Kidney glomerular epithelial cell (primary cell): ENCODE measurements at places on chromosomes 5 and 9.

DNA sequence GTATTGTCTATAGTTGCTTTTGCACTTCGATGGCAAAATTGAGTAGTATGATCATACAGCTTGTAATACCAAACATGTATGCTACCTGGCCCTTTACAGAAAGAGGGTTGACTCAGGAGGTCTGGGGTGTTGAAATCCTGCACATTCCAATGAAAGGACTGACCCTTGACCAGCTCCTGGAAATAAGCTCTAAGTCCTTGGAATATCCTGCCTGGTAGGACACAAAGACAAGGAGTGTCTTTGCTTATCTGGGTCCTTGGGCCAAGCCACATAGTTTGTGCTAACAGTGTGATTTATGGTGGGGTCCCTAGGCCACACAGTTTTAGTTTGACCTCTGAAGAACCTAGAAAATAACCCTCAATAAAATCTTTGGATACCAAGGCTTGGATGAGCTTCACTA lies 89.3 kb upstream of the FTMT start:
- DNase-seq = no peak

- no peak for DNase-seq
Observed at GRCh38 chr9:93365427-93366118, 85.9 kb upstream of the FAM120A start.

DNA sequence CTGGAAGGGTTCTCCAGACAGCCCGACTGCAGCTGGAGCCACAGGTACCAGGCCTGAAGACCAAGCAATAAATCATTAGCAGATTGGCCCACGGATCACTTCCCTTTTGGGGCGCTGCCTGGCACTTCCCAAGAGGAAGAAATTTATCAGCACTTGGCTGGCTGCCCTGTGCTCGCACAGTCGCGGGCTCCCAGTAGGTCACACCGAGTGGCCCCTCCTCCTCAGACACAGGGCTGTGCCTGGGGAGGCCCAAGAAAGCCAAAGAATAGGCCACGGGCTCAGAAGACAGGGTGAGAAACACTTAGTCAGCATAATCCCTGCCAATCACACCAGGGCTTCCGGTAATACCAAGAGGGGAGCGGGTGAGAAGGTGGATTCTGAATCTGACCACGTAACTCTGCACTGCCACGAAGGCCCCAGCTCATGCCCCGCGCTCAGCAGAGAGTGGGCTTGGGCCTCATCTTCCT lies 115.7 kb upstream of the MSX2 start:
- DNase-seq = no peak

DNA sequence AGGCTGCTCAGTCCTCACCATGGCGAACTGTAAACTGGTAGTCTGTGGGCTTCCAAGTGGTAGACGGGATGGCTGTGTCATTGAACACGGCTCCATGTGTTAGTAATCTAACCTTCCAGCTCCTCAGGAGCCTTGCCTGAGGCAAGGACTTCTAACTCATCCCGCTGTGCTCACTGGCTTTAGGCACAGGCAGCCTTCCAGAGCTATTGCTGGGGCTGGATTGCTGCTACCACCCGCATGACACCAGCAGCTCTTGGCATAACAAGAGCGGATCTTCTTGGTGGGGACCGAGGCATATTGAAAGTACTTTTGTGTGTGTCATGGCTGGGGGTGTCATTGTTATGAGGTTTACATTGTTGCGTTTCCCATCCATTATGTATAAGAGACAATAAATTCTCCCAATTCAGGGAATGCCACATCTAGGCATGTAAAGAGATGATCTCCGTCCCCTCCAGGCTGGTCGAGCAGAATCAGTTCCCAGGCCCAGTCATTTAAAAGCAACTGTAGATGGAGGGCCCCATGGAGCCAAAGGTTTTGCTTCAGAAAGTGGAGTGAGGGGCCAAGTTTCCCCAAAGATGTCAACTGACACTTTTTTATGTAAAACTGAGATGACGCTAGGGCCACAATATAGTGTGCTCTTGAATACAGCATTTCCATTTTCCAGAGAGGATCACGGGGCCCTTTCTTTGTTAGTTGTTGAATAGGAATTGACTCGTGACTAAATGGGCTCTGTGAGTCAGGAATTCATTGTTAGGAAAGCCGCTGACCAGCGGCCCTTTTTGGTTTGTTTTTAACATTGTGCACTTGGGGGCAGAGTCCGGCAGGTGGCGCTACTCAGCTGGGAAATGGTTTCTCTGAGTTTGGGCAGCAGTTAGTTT lies 759.5 kb downstream of the TAF11L14 start:
- DNase-seq = peak; percentile 47

DNA sequence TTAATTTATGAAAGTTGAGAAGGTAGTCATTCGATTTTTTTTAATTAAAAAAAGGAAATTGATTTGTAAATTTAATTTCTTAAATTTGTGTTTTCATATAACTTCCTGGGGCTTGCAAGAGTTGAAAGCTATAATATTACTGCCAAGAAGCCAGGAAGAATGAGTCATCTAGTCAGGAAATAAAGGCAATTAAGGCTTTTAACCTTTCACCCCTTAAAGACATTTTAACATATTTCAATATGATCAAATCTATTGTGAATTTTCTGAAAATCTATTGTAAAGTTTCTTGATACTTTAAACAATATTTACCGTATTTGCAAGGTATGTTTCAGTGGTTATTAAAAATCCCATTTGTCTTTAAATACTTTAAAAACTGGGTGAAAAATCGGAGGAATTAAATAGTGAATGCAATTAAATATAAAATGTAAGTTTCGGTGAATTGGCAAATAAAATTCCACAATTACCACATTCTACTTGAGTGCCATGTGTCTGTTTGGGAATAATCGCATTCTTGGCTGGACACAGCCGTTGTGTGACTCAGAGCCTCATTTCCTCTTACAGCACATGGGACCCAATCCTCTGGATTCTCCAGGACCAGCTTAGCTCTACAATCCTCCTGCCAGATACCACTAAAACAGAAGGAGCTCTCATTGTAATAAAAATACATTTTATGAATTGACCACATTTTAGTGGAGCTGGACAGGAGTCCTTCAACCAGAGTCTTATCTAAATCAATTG lies 310.7 kb downstream of the HCN1 start:
- no peak for DNase-seq

GRCh38 chr9:119185298-119185697 lies 183.9 kb downstream of the BRINP1 start:
- DNase-seq = no peak

DNA sequence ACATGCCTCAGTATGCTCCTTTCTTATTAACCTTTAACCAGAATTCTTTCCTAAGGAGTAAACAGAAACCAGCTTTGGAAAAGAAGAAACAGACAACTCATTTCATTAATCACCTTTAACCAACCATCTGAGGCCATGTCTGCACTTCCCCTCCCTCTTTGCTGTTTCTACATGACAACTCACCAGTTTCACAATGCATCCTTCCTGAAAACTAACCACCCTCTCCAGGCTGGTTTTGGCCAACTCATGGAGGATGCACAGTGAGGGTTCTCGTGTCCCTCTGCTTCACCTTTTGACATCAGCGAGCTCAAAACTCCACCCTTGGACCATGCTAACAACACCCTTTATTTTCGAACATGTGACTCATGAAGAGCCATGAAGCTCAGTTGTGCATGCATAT lies 244.1 kb downstream of the ELAVL2 start:
- DNase-seq = peak; percentile 76

GRCh38 chr5:36162810-36163486 lies 11.0 kb downstream of the SKP2 start:
- no peak for DNase-seq

GRCh38 chr5:74164725-74165235 lies 475.7 kb downstream of the ENC1 start:
- DNase-seq = no peak

DNA sequence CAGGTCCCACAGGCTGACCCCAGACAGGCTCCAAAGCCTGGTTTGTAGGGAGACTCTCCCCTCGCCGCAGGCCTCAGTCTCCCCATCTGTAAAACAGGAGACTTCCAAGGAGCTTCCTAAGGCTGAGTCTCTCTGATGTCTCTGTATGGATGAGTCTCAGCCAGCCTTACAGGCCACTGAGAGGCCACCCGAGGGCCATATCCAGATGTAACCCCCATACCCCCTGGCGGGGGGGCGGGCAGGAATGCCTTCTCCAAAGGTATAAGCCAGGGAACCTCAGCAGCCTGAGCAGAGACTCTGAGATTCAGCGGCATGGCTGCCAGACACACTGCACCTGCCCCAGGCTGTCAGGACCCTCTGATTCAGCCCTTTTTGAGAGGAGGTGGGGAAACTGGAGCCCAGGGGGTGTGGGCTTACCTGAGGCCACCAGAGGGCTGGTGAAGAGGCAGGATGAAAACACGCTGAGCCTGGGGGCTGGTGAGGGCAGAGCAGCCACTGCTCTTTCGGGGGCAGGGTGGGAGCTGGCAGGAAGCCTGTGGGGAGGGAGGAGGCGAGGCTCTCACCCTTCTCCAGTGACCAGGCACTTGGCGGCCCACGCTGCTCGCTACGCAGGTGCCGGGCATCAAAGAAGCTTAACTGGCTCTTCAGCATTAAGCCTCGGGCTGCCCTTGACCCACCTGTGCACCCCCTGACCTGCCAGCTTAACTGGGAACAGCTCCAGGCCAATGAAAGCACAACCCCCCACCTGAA lies 5.5 kb upstream of the SUSD3 start:
- DNase-seq = no peak

DNA sequence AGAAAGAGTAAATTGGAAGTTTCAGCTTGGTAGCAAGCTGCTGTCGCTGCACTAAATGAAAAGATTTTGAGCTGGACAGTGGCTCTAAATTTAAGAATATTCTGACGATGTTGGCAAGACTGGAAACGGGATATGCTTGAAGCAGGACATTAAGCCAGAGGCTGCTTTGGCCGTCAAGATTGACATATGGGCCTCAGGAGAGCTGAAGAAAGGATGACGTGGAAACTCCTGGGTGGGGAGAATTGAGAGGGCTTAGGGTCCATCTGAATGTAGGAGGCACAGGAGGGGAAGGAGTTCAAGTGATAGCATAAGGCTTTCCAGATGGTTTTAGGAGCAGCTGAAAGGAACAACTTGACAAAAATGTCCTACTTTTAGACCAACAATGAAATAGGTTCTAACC lies 108.9 kb downstream of the PAPPA start:
- DNase-seq = no peak

DNA sequence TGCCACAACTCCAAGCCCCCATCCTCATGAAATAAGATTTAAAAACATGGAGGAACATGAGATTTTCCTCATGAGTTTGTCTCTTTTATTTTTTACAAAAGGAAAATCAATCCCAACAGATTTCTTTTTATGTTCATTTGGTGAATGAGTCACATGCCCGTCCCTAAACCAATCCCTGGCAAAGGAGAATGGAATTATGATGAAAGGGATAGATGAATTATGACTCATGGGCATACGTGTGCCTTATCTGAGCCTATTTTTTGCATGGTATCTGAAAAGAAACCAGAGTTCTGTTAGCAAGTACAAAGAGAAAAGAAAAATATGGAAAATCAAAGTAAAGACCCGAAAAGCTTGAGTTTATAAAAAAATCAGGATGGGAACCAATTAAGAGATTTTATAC lies 267.5 kb upstream of the TMEM161B start:
- no peak for DNase-seq

- DNase-seq = no peak
Observed at GRCh38 chr5:112573441-112573840, 154.4 kb upstream of the EPB41L4A start.

GRCh38 chr5:122516432-122516743 lies 204.4 kb downstream of the SNCAIP start:
- no peak for DNase-seq

DNA sequence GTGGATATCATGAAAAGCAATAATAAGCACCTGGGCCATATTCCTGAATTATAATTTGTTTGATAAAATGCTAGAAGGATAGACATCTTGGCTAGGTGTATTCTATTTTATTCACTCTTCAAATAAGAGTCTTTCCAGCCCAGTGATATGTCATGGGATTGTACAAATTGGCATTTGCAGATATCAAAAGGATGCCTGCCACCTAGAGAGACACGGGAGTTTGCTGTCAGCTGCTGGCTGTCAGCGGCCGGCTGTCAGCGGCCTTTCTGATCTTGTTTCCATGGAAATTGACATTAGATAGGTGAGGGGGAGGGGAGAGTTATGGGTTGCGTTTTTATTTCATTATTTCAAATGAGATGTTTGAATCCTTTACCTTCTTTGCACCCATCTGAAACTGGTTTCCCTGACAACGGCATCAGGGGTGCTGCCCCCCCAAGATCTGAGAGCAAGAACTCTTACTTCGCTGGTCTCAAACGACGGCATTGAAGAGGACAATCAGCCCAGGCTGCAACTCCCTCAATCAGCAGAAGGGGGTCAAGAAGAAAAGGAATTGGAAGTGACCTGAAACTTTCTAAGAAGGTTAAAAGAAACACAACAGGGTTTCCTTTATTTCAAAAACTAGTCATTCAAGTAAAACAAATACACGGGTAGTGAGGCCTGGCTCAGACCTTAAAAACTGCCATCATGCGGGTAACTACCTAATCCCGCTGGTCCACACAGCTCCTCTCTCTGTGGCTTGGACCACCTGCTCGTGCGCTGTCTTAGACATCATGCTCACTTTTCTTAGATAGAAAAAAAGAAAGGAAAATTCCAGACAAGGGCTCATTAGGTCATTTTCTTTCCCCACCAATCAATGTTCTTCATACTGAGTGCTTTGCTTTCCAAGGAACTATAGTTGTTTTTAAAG lies 115.7 kb downstream of the TLE1 start:
- DNase-seq = no peak

DNA sequence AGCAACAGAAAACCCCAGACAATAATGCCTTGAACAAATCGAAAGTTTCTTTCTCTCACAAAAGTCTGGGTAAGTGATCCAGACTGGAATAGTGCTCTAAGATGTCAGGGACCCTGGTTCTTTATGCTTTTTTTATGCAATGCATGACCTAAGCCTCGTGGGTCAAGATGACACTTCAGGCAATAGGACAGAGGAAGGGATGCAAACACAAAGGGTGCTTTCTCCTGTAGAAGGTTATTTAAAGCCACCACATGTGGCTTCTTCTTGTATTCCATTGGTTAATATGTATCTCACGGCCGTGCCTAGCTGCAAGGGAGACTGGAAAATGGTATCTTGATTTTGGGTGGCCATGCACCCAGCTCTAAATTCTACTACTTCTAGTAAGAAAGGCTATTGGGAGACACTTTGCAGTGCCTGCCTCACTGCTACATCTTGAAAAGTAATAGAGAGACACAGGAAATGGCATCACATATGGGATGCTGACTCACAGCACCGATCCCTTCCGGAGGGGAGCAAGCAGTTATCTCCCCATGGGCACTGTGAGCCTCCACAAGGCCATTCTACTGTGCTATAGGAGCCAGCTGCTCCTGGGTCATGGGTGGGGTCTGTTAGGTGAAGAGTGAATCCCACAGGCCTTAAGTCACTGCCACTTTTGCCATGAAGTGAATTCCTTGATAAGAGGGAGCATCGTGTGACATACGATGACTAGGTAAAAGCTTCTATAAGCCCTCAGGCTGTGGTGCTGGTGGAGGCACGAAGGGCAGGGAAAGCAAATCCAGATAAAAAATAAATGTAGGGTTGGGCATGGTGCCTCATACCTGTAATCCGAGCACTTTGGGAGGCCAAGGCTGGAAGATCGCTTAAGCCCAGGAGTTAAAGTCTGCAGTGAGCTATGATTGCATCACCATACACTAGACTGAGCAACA lies 32.5 kb upstream of the RAB14 start:
- no peak for DNase-seq

GRCh38 chr9:93316726-93317494 lies 133.0 kb downstream of the WNK2 start:
- no peak for DNase-seq

- no peak for DNase-seq
Observed at GRCh38 chr5:157528036-157528632, 47.4 kb downstream of the ADAM19 start.
